Activated CD4-positive, alpha-beta T cell treated with anti-CD3 and anti-CD28 coated beads, Interleukin-2, amount 10 ng/mL, durations not matched to agents 7 days and 5 days (primary cell): ENCODE measurements at places on chromosomes 11 and 22. TPM values are rescaled to one million over a fixed set of nuclear protein-coding genes. Genes with fewer than 3 reads are reported as not detected.

PLAAT2 gene
- total RNA-seq, result not detected

UBQLNL gene
- total RNA-seq, result 0.45 TPM

IL17RA gene
- 53.6 TPM for total RNA-seq

FIBIN gene
- total RNA-seq, result not detected

SERPIND1 gene
- total RNA-seq, result not detected

NPTXR gene
- 1.2 TPM for total RNA-seq

LRRC4C gene
- not detected for total RNA-seq

UBQLN3 gene
- not detected for total RNA-seq

ANGPTL5 gene
- total RNA-seq, result not detected

XRRA1 gene
- total RNA-seq, result 10.7 TPM

GGTLC3 gene
- not detected for total RNA-seq

TPCN2 gene
- 18.0 TPM for total RNA-seq

EHF gene
- total RNA-seq, result not detected

C11orf42 gene
- total RNA-seq, result not detected

FAM227A gene
- not detected for total RNA-seq

B3GAT1 gene
- 1.4 TPM for total RNA-seq
